ENCODE measurements at places on chromosomes 16 and 17.

- DNase-seq, result no peak
Observed at GRCh38 chr17:49576088-49576916, 631 bp downstream of the NXPH3 start.

DNA sequence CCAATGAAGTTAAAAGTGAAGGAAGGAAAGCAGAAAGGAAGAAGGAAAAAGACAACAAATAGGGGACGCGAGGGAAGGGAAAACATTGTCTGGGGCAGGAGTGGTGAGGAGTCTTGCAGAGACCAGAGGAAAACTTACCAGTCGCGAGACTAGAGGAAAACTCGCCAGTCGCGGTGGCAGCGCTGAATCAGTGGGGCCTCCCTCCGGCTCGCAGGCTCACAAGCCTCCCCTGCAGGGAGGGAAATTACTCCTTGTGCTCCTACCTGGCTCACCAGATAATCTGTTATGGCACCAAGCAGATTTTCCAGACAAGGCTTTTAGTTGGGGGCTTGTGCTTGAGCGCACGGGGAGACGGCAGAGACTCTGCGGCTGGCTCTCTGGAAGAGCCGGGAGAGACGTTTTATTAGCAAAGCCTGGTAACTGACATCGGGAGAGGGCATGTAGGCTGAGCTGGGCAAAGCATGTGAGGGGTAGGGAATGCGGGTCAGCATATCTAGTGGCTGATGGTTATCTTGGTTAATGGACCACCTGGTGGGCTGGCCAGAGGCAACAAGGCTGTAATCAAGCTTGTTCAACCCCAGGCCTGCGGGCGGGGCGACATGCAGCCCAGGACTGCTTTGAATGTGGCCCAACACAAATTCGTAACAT lies 37.1 kb downstream of the LCMT1 start:
- DNase-seq, result no peak

DNA sequence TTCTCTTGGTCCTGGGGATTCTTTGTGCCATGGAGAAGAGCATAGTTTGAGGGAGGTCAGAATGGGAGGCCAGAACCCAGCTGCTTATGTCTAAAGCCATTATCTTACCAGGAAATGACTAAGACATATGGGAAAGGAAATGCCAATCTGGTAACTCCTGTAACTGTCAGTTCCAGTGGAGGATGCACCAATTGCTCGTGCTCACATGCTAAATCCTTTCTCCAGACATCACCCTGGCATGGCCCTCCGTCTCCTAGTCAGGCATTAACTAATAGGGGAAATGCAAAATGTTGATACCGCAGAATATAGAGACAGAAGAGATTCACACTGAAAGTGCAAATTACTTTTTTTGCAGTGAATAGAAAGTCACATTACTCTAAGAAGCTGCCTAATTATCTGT lies 255.6 kb upstream of the HSBP1 start:
- no peak for DNase-seq

DNA sequence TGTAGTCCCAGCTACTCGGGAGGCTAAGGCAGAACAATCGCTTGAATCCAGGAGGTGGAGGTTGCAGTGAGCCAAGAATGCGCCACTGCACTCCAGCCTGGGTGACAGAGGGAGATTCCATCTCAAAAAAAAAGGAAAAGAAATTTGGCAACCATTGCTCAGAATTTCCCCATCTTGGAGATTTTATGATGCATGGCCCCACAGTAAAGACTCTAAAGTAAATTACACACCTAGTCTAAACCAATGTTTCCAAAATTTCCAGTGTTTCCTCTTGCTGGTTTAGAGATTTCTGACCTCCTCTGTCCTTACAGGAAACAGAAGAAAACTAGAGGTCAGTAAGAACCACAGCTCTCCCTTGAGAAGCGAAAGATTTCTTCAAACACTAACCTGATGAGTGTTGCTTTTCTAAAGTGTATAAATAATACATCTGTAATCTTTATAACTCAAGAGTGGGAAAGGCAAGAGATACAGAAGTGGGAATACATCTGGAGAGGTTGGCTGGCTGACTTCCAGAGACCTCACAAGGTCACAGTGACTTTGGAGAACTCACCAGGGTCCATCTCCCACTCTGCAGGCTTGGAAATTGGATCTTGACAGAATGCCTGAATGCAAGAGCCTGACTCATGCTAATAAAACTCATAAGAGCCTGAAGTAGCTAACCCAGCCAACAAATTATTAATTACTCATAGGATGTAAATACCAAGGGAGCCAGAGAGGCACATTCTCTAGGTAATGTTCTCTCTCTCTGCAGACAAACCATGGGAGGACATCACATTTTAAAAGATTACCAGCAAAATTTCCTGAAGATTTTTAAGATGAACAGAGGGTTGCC lies 8.8 kb downstream of the ADAT1 start:
- no peak for DNase-seq

- DNase-seq, result no peak
Observed at GRCh38 chr17:82823004-82823403, 16.8 kb downstream of the ZNF750 start.

DNA sequence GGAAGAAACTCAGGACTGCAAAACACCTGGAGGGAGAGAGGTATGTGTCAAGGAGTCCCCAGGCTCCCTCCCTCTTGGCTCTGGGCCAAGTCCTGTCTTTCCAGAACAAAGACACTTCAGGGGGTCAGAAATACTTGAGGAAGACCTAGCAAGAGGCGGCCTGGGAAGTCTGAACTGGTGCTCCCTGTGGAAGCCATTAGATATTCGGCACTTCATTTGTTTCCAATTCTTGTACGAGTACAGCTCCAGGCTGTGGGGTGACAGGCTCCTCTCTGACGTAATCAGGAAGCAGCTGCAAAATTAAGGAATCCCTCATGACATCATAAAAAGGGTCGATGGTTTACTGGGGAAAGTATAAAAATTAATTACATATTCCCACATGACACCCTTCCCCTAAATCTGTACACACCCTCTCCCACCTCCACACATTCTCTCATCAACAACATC lies 108.7 kb downstream of the SMG6 start:
- DNase-seq, result no peak

Measured in anterior cingulate cortex (tissue), 58 donors.